ENCODE measurements at places on chromosomes 1 and 21.

- no peak for DNase-seq
Observed at GRCh38 chr1:203173566-203173965, 2.1 kb downstream of the MYBPH start.

DNA sequence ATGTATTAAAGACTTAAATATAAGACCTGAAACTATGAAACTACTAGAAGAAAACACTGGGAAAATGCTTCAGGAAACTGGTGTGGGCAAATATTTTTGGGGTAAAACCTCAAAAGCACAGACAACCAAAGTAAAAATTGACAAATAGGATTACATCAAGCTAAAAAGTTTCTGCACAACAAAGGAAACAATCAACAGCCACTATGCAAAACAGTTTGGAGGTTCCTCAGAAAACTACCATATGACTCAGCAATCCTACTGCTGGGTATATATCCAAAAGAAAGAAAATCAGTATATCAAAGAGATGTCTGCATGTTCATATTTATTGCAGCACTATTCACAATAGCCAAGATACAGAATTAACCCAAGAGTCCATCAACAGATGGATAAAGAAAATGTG, 17.1 kb downstream of the TSHB start:
- no peak for DNase-seq

DNA sequence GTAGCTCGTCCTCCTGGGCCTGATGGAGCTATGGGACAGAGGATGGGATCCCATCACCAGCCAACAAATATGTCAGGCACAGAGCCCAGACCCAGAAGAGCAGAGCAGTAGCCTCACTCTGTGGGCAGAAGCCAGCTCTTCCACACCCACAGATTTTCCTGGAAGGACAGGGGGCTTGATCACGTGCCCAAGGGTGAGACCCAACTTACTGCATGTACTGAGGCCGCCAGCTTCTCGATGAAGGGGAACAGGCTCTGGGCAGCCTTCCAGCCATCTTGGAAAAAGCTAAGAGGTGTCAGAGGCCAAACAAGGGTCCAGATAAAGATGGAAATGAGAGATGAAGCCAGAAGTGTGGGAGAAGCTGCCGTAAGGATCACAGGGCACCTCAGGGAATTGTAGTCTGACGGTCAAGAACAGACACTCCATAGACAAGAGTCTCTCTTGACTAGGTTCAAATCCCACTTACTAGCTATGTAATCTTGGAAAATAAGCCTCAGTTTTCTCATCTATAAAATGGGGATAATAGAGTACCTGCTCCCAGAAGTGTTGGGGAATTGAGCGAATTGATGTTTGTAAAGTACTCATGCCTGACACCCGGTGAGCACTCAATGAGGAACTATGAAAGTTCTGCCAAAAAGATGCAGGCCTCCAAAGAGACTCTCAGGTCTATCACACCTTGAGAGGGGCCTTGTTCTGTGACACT, 17.0 kb upstream of the TCEA3 start:
- no peak for DNase-seq

DNA sequence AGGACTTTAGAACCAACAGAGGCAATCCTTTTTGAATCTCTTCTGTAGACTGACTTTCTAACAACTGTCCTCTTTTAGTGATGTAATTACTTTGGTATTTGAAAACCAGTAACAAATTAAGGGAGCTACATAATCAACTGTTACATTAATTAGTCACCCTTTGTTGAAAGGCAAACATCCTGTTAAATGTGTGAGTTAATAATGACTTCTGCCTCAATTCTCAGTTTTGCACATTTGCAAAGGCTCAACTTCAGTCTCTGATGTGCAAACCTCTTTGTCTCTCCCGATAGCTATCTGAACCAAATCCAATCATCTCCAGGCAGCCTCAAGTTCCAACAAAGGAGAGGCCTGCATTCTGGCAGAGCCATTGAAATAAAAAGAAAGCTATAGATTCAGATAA, 135.4 kb upstream of the C8B start:
- DNase-seq: no peak

DNA sequence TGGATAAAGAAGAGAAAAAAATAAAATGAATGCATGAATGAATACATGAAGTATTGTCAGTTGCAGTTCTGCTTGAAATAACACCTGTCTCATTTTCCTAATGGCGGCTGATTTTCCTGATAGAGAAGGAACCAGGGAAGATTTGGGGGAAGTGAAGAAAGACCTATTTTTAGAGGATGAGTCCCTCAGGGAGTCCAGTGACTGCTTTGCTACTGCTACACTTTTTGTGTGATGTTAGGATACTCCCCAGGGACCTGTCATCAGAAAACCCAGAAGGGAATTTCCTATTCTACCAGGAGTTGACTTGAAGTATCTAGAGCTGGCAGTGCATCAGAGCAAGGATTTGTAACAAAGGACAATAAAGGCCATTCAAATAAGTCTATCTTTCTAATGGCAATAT, 114.8 kb downstream of the MAB21L3 start:
- no peak for DNase-seq

GRCh38 chr1:232904566-232904965, 45.8 kb upstream of the NTPCR start:
- DNase-seq: no peak

DNA sequence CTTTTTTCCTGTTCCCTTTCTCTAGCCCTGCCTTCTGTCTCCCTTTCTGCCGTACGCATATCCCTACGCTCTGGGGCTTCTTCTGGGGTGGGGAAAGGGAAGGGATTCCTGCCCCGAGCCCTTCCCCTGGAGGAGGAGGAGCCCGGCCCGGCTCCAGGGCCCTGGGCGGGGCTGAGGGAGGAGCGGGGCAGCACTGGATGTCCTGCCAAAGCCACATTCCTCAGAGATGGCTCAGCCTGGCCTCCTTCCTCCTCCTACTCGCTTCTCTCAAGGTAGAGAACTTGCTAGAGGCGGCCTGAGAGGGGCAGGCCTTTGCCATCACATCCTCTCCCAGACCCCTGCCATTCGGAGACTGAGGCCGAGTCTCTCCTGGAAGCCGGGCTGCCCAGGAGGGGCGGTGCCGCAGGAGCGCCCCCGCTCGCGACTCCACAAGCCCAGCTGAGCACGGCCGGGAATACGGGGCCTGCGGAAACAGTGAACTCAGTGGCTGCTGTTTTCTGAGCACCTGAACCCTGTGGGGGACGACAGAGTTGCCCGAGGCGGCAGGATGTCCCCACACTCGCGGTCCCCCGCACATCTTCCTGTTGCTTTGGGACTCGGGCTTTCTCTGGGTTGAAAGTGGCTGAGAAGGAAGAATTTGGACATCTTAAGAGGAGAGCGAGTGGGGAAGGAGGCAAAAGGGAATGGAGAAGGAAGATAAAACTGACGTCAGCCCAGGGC, 12.2 kb downstream of the ADAMTSL4 start:
- DNase-seq: peak; percentile 39

- no peak for DNase-seq
Observed at GRCh38 chr1:10444795-10445397, 4.9 kb upstream of the CORT start.

GRCh38 chr1:194056169-194056568, 869.8 kb upstream of the B3GALT2 start:
- DNase-seq: no peak

DNA sequence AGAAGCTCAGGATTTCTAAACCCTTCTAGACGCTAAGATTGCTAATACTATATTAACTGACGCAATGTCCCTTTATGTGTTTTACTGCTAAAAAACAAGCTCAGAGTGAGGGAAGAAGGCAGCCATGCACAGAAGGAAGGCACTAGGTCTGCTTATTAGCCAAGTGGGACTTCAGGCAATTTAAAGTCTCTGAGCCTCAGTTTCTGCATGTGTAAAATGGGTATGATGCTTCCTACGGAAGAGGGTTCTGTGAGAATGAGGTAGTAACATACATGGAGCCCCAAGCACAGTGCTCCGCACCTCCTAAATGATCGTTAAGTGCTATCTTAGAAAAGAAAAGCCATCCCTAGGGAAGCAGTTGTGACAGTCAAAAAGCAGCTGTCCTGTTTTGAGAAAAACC, 16.9 kb downstream of the MIS18A start:
- DNase-seq: no peak

DNA sequence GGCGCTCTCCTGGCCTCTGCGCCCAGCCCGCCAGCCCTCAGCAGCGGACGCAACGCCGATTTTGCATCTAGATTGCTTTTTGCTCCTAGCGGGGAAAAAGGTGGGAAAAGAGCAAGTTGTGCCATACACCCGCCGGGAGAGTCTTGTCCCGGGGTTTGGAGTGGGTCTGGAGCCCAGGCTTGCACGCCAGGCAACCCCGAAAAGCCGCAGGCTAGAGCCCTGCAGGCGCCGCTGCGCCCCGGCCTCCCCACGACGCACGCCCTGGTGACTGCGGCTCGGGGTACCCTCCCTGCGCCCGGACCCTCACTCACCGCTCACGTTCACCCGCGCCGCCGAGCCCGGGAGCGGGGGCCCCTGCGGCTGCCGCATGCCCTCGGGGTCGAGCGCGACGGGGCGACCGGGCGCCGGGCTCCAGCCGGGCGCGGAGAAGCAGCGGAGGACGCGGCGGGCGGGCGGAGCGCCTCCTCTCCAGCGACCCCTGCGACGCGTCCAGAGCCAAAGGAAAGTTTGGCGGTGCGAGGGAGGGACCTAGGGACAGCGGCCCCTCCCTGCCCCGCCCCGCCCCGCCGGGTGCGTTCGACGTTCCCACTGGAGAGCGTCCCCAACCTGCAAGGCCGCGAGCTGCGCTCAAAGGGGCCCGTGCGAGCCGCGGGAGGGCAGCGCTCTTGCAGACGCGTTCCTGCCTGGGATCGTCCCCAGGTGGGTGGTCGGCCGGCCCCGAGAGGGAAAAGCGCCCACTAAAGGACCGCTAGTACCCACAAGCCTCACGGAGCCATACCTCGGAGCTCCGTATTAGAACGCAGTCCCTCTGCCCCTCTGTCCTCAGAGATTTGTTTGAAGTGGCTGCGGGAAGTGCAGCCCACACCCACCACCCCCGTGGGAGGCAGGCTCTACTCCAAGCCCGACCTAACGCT, at the start of gene LPAR3:
TSS of gene LPAR3 (minus strand) at position 502 of the 914 bp plus-strand sequence. CDS start 27,086 bp downstream, outside the sequence.
- DNase-seq: no peak

DNA sequence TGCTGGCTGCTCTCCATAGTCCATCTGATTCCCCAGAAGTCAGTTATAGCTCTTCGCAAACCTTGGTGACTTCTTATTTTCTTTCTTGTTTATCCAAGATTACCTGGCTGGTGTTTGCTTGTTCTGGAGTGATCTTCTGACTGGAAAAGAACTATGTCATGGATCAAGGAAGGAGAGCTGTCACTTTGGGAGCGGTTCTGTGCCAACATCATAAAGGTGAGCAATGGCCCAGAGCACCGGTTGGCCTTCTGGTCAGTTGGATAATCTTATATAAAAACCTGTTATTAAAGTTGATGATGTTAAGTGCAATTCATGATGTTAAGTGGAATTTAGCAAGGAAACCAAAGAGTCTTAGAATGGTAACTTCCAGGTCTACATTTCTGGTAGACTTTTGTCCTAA, 672 bp downstream of the DHDDS start:
- DNase-seq: no peak

DNA sequence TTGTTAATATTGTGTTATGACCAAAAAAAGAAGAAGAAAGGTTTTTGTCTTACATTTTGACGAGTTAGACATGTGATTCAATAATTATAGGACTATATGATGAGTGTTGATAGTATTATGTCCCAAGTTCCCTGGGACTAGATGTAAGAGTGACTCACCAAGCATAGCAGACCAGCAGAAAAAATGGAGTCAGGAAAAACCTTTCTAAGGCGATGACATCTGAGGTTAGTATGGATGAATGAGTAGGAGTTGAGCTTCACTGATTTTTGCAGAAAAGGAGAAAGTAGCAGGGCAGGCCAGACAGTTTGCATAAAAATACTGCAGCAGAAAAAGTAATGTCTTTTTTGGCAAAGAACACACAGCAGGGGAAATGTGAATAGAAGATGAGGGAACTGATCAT, 1041.3 kb upstream of the ADGRL4 start:
- no peak for DNase-seq

DNA sequence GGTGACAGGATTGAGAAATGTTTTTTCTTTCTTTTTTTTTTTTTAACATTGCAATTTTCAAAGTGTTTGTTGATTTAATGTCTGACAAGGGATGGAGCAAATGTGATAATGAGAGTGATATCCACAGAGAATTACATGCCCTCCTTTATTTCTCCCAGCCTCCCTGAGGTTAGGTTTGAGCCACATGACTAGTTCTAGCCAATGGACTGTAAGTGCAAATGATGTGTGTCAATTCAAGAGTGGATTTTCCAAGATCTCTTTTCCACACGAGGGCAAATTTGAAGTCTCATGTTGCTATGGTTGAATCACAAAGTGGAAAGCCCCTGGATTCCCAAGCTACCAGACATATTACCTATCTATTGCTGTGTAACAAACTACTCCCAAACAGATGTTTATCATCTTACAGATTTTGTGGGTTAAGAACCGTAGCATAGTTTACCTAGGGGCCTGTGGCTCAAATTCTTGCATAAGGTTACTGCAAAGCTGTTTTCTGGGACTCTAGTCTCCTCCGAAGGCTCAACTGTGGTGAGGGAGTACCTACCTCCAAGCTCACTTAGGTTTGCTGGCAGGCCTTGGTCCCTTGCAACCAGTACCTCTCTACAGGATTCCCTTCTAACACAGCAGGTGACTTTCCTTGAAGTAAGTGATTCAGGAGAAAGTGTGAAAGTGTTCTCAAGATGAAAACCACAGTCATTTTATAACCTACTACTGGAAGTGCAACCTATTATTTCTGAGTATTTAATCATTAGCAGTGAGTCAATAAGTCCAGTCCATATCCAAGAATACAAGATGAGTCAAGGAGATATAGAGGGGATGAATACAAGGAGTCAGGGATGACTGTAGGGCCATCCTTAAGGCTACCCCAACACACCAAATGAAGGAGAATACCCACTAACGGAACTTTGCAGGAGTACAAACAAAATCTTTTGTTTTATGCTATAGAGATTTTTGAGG, 533.6 kb downstream of the PTPRC start:
- no peak for DNase-seq

DNA sequence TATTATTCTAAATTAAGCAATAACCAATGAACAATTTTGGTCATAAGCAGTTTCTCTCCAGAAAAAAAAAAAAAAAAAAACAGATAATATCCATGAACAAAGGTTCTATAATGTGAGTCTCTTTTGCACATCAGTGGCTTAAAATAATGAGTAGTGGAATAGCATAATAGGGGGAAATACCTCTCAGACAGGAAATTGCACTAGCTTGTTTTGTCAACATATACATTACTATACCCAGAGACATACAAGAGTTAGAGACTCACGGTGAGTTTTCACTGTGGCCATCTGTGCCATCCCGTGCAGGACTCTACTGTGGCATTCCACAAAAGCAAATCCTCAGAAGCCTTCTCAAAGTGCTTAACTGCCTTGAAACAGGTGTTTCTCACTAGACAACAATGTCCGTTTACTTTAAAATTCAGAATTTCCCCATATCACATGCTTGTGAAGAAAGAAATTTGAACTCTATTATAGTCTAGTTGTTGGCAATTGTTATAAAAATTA, 697.9 kb downstream of the USP25 start:
- no peak for DNase-seq

GRCh38 chr1:230427094-230427876, 1.2 kb upstream of the PGBD5 start:
- no peak for DNase-seq

DNA sequence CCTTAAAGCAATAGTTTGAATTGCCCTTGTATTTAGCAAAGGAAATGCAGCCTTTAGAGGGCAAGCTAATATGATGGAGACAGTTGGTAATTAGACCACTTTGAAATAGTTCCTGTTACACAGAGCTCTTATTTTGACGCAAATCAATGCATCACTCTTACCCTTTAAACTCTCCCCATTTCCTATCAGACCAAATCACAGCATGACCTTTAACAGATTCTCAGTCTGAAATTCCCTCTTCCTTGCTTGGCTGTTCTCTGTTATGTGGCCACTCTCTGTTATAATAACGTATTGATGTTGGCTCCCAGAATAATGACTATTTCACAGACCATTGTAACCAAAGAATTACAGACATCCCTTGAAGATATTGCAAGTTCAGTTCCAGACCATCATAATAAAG, 66.9 kb upstream of the NGF start:
- DNase-seq: no peak

Data from effector CD4-positive, alpha-beta T cell (primary cell).